ENCODE measurements at places on chromosomes 16 and 17.

DNA sequence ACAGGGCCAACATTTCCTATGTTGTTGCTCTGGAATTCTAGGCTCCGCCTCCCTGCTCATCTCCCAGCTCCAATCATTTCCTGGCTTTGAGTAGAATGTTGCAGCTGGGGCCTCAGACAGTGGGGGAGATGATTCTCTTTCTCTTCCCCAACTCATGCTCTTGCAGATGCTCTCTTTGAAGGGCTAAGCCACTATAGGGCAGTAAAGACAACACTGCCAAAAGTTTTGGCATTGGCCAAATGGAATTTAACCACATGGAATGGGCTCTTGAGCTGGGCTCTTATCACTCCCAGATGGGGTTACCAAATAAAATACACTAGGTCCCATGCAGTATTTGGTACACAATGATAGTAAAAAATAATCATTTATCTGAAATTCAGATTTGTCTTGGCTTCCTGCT is 19.6 kb upstream of the EFCAB13 start:
- no peak for DNase-seq

- DNase-seq: peak; percentile 8
These were observed 550 bp downstream of the EIF4A3 start for GRCh38 chr17:80146121-80147034.

DNA sequence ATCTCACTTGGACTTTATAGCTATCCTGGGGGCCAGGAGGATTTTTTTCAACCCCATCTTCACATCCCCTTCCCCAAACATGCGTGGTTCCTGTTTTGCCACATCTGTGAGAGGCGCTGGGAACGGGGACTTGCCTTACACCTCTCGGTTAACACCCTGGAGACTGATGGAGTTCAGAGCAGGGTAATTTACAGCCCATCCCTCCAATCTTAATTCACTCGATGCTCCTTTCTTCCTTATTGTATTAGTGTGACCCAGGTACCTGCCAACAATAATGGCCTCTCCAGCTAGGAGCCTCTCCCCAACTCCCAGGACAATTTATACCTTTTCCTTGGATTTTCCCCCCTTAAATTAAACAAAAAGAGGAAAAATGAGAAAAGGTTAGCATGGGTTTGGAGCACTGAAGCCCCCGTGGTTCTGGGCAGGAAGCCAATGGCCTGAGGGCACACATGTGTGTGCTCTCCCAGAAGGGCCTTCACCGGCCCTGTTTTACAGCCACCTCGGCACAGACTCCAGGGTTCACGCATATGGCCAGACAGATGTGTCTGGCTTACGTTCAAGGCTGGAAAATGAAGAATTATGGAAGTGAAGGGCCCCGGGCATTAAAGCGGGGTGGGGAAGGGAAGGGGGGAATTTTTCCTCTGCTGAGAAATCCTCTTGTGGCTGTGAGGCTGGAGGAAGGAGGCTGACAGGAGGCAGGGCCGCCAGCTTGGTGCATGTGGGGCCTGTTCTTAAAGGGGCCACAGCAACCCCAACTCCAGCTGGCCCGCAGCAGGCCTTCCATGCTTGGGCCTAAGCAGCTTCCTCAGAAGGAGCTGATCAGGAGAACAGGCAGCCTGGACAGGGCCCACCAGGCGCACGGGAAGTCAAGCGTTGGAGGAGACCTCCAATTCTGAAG is 21.4 kb downstream of the HIC1 start:
- no peak for DNase-seq

DNA sequence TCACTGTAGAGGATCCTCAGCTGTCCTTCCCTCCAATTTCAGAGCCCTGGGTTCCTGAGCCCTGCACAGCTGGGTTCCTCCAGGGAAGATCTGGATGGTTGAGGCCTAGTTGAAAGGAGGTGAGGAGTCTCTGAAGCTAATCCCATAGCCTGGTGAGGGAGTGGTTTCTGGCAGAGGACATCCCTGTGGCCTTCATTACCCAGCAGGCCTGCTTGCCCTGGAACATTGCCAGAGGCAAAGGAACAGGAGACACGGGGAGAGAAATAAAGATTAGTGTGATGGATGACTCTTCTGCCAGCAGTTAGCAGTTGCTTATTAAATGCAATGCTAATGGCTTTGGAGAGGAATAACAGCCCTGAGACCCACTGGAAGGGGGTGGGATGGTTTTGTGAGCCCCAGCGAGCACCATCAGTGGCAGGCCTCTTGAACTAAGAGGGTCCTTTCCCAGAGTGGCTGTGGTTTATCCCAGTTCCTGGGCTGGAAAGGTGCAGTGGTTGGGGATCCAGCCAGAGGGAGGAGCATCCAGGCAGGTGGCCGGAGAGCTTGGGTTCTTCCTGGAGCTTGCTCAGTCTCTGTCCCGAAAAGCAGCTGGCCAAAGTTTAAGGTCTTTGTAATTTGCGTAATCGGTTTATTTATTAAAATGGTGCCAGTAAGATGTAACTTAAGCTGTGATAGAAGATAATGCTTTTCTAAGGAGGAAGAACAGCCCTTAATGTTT is 209.7 kb downstream of the CCDC182 start:
- DNase-seq: no peak

GRCh38 chr17:74520790-74521480 is 10.3 kb downstream of the CD300LB start:
- no peak for DNase-seq

- no peak for DNase-seq
These were observed 765 bp downstream of the MYO18A start for GRCh38 chr17:29179232-29180033.

- no peak for DNase-seq
These were observed 80.0 kb downstream of the CDRT15 start for GRCh38 chr17:14156689-14157088.

DNA sequence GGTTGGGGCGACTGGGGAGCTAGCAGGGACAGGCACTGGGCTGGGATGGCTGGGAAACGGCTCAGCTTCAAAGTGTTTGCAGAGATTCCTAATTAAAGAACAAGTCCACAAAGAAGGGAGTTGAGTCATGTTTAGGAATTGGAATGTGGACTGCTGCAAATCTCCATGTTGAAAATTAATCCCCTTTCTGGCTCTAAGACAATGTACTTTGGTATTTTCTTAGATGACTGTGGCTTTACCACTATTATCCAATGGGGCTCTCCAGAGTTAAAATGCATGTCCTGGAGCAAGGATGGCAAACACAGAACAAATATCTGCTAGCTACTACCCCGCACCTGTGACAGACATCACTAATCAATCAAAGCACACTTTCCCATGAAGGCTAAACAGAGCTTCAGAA is 22.2 kb upstream of the WSCD1 start:
- no peak for DNase-seq

DNA sequence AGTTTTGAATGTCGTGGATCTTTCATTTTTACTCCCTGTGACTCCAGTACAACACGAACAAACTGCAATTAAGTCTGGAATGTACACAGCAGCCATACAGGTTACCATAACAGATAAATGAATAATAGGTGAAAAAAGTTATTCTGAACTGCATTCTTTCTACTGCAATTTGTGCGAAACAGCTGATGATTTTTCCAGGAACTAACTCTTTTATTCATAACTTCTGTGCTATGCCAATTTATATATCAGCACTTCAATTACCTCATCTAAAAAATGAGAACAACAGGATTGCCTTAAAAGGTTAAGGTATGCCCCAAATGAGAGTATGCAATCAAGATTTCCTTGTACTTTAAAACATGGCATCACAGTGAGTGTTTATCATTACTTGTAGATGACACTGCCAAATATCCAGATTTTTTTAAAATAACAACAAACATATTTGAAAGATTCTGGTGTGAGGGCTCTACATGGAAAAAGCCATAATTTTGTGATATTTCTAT is 238.9 kb downstream of the CDH8 start:
- no peak for DNase-seq

GRCh38 chr17:3985846-3986245 is 21.6 kb upstream of the ATP2A3 start:
- DNase-seq: no peak

- DNase-seq: no peak
These were observed 46.1 kb upstream of the KCNJ2 start for GRCh38 chr17:70123193-70123592.

GRCh38 chr17:63792055-63792729 is 18.2 kb downstream of the DDX42 start:
- DNase-seq: no peak

DNA sequence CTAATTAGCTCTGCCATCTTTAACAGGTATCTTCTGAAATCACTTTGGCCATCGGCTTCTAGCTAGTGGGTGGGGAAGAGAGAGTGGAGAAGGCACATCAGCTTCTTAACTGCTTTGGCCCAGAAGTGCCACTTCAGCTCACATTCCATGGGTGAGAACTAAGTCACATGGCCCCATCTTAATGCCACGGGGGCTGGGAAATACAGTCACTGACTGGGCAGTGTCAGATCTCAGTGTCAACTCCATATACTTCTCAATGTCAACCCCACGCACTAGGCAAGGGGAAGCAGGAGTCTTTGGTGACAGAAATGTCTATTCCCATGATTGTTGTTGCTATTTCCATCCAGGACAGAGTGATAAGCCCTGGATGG is 29.4 kb downstream of the CCR7 start:
- DNase-seq: no peak

DNA sequence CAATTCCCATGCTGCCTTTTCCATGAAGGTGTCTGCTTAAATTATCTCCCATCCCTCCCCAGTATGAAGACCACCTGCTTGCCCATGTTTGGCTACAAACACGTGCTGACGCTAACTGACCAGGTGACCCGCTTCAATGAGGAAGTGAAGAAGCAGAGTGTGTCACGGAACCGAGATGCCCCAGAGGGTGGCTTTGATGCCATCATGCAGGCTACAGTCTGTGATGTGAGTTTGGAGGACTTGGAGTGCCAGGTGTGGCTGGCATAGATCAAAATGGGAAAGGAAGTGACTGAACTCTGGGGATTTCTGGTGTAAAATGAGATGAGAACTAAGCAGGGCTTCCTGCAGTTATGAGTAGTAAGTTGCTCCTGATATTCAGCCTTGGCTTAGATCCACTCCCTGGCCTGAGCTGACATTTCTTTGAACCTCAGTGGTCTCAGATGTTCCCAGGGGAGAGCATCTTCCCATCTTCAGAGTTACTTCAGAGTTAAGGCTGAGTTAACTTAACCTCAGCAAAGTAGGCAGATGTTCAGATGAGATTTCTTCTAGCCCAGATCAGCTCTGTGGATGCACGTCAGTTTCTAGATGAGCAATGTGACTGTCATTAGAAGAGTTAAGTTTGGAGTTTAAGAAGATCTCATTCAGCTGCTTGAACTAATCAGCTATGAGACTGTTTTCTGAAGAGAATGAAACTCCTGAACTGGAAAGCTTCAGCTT is 32.7 kb downstream of the ITGB3 start:
- no peak for DNase-seq

DNA sequence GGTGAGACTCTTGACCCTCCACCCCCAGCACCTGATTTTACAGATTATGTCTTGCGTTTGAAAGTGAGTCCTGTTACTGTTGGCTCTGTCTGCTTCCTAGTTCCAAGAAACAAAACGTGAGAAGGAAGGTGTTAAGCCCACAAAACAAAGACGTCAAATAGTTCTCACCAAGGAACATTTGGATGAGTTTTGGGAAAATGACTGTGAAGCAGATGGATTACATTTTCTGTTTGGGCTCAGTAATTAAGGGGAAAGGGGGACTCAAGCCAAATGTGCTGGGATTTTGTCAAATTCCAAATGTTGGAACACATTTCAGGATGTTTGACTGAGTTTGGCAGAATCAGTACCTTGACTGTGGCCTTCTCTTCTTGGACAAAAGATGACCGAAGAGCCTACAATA is 71.2 kb downstream of the PCTP start:
- no peak for DNase-seq

DNA sequence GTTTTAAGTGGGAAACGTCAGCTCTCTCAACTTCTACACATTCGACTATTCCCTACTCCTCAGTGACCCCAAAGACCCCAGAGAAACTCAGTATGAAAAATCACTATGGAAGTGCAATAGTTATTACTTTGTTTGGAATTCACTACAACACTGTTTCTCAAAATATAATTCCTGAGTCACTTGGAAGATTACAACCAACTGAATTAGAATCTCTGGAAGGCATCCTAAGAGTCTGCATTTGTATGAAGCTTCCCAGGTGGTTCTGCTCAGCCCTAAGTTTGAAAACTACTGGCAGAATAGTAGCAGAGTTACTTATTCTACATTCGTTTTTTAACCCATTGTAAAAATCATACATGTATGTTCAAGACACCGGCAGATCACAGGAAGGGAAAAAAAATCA is 525.6 kb downstream of the MAF start:
- DNase-seq: no peak

DNA sequence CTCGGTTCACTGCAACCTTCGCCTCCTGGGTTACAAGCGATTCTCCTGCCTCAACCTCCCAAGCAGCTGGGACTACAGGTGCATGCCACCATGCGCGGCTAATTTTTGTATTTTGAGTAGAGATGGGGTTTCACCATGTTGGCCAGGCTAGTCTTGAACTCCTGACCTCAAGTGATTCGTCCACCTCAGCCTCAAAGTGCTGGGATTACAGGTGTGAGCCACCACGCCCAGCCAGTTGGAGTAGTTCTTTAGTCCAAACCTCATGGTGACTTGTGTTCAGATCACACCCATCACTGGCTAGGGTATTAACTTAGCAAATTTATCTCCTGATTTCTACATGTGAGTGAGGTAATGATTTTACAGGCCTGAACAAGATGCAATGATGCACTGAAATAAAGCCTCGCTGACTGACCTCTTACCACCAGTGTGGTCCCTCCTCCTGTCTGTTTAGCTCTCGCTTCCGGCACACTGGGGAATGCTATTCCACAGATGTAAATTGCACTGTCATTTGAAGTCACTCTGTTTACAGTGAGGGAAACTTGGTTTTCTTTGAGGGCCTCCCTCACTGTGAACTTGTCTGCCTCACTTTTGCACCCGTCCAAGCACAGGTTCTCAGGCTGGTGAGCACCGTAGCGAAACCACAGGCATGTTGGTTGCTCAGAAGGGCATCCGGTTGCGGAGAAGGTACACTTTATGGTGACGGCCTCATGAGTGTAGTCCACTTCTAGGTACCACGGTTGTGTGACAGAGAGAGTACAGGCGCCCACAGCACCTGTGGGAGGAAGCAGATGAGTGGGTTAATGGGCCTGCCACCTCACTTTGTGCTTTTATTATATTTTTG is 5.5 kb downstream of the IGSF6 start:
- DNase-seq: peak; percentile 56

GRCh38 chr17:56826611-56827414 is 6.9 kb downstream of the C17orf67 start:
- DNase-seq: no peak

GRCh38 chr17:13520899-13521572 is 80.7 kb downstream of the HS3ST3A1 start:
- DNase-seq: no peak

DNA sequence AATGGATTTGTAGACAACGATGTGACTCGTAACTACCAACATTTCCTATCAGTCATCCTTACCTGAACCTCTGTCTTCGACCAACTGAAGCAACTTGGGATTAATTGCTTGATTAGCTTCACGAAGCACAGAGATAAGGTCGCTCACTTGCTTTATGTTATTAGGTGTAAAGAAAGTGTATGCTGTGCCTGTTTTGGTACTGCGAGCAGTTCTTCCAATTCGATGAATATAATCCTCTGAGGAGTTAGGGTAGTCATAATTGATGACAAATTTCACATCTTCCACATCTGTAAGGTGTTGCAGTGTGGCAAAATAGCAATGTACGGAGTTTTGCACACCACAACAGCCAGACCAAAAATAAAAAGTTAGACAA is 3.6 kb upstream of the POLG2 start:
- DNase-seq: no peak
